ENCODE measurements at places on chromosomes 2 and 18.

- DNase-seq = no peak
Observed at GRCh38 chr2:128579825-128580224, 261.2 kb upstream of the HS6ST1 start.

DNA sequence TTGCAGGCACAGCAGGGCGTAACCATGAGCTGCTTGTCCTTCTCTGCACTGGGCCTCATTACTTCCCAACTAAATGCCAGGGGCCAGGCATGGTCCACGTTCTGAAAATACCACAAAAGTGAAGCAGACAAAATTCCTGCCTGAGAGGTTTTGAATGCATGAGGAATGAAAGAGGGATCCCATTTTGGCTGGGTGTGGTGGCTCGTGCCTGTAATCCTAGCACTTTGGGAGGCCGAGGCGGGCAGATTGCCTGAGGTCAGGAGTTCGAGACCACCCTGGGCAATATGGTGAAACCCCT, 139.5 kb downstream of the MBP start:
- DNase-seq = no peak

DNA sequence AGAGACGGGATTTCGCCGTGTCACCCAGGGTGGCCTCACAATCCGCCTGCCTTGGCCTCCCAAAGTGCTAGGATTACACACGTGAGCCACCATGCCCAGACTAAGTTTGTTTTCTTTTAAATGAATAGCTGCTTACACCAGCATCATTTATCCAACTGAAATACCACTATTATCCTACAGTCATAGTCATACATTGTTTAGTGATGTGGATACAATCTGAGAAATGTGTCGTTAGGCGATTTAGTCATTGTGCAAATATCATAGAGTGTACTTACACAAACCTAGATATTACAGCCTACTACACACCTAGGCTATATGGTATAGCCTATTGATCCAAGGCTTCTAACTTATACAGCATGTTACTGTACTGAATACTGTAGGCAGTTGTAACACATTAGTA, 10.3 kb downstream of the ZC3H15 start:
- DNase-seq = no peak

- no peak for DNase-seq
Observed at GRCh38 chr2:86518481-86518880, 44.8 kb downstream of the CHMP3 start.

- DNase-seq = no peak
Observed at GRCh38 chr2:25410370-25410769, 68.6 kb upstream of the DNMT3A start.

- no peak for DNase-seq
Observed at GRCh38 chr2:201246280-201246679, 14.1 kb upstream of the CASP8 start.

- DNase-seq = peak; percentile 25
Observed at GRCh38 chr2:176083796-176084261, at the start of gene EVX2. TSS of gene EVX2 (minus strand) at chr2:176083962. CDS start at chr2:176083776, 186 bp downstream.

DNA sequence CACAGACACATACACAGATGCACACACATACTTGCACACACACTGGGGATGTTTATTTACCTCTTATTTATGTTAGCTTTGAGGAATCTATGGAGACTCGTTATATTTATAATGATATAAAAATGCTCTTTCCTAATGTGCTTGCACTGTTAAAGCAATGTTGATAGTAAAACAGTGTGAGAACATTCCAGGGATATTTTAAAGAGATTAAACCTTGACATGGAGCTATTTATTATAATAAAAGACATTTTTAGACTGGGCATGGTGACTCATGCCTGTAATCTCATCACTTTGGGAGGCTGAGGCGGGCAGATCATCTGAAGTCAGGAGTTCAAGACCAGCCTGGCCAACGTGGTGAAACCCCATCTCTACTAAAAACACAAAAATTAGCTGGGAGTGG, 557.3 kb upstream of the ZNF804A start:
- DNase-seq = no peak

DNA sequence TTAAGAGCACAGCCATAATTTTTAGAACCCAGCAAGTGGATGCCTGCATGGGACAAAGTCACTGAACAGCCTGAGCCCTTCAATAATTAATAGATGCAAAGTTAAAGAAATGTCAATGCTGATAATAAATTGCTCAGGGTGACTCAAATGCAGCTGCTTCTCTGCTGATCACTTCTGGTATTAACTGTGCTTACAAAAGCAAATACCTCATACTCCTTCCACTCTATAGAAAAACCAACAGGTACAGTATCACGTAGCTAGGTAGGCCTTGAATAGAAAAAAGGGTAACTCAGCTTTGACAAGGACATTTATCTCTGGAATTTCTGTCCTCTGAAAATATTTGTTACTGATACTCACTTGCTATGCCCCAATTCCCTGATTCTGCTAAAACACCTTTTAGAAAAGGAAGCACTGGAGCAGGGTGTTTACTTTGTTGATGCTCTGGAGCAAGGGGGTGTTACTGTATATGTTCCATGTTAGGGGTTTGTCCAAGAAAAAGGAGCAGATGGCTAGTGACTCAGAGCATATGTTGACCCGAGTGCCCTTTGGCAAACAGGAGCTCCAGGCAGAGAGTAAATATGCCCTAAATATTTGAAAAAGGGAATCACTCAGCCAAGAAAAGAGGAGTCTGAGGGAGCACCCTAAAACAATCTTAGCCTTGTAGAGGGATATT, 59.1 kb upstream of the RTN4 start:
- no peak for DNase-seq

GRCh38 chr18:35161934-35162333, 78.9 kb upstream of the ZNF397 start:
- DNase-seq = no peak

DNA sequence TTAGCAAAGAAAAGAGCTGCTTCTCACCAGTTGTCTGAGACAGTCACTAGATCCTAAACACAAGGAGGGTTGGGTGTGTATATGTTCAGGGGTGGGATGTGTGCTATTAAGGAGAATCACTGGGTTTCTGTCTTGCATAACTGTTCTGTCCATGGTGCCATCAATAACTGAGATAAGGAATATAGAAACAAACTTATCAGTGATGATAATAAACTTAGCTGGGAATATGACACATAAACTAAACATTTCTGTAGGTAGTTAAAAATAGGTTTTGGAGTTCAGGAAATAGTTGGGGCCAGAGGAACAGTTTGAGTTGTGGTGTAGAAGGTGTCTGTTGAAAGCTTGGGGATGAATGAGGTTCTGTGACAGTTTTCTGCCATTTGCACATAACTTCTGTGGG, 17.4 kb downstream of the NAPG start:
- no peak for DNase-seq

DNA sequence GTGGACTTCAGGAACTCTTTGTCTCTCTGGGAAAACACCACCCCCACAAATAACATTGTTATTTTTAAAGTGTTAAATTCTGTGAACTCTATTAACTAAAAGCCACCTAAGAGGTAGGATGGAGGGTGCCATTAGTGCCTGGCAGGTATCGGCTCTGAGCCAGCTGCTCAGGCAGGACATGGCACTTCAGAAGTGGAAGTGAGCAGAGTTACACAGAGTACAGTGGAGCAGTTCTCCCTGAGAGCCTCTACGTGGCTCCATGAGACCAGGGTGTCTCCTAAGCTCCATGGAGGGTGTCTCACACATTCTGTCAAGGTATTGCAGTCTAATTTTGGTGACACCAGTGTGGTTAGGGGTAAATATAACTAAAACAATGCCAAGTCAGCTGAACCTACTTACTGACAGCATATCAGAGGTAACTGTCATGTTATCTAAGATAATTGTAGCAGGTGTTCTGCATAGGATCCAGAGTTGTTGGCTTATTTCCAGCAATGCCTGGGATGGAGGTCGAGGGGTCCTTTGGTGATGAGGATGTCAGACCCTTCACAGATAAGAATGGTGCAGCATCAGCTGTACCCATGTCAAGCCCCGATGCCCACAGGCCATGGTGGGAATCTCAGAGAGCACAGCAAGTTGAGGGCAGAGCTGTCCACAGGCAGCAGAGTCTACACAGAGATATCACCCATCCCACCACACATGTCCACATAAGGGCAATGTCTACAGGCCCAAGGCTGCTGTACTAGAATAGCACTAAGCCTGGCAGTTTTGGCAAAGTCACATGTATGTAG, 8.6 kb upstream of the MALL start:
- no peak for DNase-seq

DNA sequence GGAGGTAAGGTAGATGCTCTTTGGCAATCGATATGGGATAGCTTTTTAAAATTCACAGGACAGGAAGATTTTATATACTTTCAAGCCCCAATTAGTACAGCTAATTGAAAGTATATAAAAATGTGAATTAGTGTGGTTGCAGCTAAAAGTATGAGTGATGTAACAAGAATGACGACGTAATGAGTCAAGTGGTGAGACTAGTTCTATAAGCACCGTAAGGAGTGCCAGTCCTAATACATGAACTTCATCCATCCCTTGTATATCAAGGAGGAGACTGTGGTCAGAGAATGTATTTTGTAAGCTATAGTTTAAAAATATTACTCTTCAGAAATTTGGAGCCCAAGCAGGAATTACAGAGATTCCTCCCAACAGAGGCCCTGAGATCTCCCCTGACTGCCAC, 25.8 kb downstream of the DNAJC27 start:
- DNase-seq = no peak

DNA sequence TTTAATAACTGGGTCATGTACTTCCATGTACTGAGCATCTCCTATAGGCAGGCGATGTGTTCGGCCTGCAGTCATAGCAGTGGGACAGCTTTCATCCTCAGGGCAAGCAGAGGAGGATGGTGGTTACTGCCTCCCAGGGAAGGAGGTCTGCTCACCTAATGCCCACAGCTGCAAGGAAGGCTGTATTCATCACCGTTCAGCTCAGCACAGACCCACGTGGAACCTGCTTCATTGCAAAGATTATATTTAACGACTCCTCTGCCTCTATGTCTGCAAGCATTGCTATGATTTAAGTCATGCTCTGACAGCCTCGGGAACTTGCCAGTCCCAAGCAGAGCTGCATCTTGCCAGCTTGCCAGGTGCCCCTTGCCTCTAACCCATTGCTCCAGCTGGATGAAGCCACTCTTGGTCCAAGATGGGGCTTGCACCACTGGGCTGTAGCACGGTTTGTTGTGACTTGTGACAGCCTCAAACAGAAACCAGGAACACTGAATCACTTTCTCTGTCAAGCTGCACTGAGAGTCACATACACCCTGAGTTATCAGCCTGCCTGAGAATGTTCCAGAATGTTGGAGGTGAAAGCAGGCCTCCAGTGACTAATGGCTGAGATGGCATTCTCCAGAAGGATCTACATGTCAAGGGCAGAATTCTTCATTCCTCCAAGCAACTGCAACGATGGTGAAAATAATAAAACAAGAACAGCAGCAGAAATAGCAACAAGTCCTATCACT, 651.1 kb upstream of the ID2 start:
- DNase-seq = no peak

DNA sequence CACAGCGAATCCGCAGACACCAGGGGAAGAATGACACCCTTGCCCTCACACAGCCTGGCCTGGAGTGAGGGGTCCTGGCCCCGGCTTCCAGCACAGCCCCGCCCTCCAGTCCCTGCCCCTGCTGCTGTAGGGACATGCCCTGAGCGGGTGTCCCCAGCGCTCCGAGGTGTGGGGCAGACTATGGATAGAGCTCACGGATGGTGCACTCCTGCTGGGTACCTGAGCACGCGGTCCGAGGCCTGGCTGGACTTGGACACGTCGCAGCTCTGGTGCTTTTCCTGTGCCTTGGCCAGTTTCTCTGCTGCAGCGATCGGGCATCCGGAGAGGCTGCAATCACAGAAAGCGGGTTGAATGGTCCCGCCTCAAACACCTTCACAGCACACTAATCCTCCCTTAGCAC, 165.7 kb upstream of the PXDN start:
- no peak for DNase-seq

DNA sequence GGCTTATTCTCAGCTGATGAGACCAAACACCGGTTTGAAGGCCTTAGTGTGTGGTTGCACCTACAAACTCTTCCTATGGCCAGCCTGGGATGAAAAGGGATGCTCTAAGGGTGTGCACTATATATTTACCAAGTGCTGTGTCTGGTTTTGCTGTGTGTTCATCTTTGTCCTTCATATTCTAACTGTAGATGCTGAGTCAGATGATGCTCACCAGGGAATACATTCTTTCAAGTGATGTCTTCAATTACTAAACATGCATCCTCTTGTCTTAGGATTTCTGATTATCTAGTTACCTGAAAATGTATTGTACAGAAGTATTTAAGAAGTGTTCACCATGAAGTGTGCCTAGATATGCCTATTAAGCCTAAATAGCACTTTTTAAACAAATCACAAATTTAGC, 1111.6 kb upstream of the ZEB2 start:
- no peak for DNase-seq

DNA sequence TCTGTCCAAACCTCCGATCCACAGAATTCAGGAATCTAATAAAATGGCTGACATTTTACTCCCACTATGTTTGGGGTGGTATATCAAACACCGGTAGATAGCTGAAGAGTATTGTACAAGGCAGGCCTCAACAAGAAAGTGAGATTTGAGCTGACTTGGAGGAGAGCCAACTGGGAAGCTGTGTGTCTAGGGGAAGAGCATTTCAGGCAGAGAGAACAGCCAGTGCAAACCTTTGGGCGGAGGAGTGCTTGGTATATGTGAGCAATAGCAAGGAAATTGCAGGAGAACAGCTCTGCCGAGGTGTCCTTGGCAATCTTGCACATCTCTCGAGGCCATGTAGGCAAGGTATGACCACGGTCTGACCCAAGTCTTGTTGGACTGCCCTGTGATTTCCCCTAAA, 1.8 kb upstream of the MERTK start:
- DNase-seq = no peak

DNA sequence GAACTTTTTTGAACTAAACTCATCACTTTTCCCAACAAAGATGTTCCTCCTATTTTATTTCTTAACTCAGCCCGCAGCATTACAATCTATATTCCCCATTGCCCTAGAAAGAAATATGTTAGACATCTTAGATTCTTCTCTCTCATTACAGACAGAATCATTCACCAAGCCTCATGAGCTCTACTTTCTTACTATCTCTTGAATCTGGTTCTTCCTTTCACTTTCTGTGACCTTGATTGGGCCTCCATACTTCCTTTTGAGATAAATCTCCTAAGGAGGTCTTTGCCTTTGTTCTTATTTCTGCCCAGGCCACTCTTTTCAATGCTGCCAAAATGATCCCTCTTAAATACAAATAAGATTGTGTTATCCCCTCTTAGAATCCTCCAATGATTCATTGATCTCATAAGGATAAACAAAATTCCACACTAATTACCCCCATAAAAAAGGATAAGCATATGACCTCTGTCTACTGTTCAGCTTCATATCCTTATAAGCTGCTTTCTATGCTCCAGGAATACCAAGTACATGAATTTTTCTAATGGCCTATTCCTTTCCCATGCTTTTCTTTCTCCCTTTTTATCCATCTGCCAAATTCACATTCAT, 400.0 kb downstream of the ARHGAP15 start:
- no peak for DNase-seq

- no peak for DNase-seq
Observed at GRCh38 chr2:226304308-226304707, 495.3 kb downstream of the IRS1 start.

- DNase-seq = peak; percentile 79
Observed at GRCh38 chr2:99636144-99637034, 146.6 kb upstream of the REV1 start.

GRCh38 chr2:236968880-236969534, 116.7 kb upstream of the COPS8 start:
- no peak for DNase-seq

- no peak for DNase-seq
Observed at GRCh38 chr2:1647417-1648240, 96.7 kb downstream of the PXDN start.

GRCh38 chr18:33288082-33288716, 152.3 kb downstream of the CCDC178 start:
- DNase-seq = no peak

- DNase-seq = no peak
Observed at GRCh38 chr2:79860228-79861058, 347.6 kb downstream of the CTNNA2 start.

GRCh38 chr2:160061533-160061932, 882 bp downstream of the PLA2R1 start:
- no peak for DNase-seq

Data from left hindlimb (tissue), 1 donor.